ENCODE measurements at places on chromosomes 4 and X. TPM values are rescaled to one million over a fixed set of nuclear protein-coding genes. Genes with fewer than 3 reads are reported as not detected.

- H3K4me1 ChIP-seq = no peaks in the 10 kb centered on the region
- no peaks in the 10 kb centered on the region for H3K36me3 ChIP-seq
- no peak overlapping the region for H3K4me3 ChIP-seq
- H3K27ac ChIP-seq = no peak overlapping the region
These were observed 22.8 kb upstream of the MUC7 start for GRCh38 chr4:70449220-70449619.

DNA sequence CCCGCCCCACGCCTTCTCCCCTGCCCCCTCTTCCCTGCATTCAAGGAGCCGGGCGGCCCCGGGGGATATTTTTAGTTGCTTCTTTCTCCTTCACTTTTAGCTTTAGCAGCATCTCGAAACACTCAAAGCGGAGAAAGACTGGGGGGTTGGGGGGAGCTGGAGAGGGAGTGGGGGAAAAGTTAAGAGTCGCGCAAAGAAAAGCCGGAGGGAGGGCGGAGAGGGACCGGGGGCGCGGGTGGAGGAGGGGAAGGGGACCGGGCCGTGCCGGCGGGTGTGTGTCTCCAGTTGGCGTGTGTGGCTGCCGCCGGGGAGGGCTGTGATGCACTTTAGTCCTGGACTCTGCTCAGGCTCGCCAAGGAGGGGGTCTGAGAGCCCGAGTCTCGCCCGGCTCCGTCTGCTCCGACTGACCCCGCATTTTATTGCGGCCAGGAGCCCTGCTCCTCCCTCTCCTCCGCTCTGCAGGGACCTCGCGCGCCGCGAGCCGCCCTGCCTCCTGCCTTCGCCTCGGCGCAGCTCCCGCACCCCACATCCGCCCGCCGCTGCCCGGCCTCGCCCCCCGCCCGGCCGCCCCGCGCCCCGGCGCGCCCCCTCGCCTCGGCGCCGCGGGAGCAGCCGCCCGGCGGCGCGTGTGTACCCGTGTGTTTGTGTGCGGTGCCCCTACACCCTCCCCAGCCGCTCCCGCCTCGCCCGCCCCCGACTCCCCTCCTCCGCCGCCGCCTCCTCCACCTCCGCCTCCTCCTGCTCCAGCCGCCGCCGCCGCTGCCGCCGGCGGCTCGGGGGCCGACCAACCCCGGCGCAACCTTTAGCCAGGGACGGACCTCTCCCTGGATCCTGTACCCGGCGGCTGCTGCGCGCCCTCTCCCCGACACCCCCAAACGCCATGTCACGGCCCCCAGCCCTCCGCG is 1.4 kb downstream of the ZNF827 start:
- DNase-seq = peak; percentile 86
- peaks cover 10% of the 10 kb centered on the region for H3K36me3 ChIP-seq
- H3K27ac ChIP-seq = peak overlapping the region; percentile 91
- H3K4me3 ChIP-seq = peak overlapping the region; percentile 95
- H3K4me1 ChIP-seq = no peaks in the 10 kb centered on the region
- H3K27me3 ChIP-seq = no peaks in the 10 kb centered on the region

DNA sequence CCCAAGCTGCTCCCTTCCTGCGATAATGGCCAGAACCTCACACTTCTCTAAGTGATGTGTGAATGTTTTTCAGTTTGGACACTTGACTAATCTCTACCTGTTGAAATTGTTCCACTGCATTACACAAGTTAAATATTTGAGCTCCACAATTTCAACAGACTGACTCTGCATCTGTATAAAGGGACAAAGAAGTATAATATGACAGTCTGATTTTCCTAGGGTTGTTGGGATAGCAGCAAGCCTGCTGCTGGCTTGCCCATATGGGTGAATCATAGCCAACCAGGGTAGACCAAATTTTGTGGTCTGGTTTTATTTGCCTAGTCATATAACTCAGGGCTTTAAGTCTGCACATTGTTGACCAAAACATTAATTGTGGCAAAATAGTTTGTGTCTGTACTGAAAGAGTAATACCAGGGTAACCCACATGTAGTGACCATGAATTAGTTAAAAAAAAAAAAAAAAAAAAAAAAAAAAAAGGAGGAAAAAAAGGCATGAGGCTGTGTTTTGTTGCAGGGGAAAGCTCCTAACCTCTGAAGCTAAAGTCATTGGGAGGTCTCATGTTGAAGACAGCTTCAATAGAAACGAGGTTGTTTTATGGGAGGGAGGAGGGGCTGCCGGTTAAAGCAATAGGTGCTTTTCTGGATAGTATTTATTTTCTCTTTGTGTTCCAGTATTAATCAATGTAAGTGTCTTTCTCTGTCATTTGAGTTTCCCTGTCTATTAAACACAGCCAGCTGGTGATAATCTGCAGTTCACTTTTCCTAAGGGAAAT is 534.2 kb downstream of the RAB28 start:
- H3K36me3 ChIP-seq = no peaks in the 10 kb centered on the region
- H3K4me3 ChIP-seq = no peak overlapping the region
- H3K27me3 ChIP-seq = no peaks in the 10 kb centered on the region
- H3K27ac ChIP-seq = no peak overlapping the region
- DNase-seq = no peak

SYTL4 gene
- total RNA-seq = 0.27 TPM

All from endodermal cell (in vitro differentiated cells).